ENCODE measurements at places on chromosomes 2 and 18.

- no peak for DNase-seq
Measured at GRCh38 chr2:19592197-19592596, 233.8 kb upstream of the OSR1 start.

DNA sequence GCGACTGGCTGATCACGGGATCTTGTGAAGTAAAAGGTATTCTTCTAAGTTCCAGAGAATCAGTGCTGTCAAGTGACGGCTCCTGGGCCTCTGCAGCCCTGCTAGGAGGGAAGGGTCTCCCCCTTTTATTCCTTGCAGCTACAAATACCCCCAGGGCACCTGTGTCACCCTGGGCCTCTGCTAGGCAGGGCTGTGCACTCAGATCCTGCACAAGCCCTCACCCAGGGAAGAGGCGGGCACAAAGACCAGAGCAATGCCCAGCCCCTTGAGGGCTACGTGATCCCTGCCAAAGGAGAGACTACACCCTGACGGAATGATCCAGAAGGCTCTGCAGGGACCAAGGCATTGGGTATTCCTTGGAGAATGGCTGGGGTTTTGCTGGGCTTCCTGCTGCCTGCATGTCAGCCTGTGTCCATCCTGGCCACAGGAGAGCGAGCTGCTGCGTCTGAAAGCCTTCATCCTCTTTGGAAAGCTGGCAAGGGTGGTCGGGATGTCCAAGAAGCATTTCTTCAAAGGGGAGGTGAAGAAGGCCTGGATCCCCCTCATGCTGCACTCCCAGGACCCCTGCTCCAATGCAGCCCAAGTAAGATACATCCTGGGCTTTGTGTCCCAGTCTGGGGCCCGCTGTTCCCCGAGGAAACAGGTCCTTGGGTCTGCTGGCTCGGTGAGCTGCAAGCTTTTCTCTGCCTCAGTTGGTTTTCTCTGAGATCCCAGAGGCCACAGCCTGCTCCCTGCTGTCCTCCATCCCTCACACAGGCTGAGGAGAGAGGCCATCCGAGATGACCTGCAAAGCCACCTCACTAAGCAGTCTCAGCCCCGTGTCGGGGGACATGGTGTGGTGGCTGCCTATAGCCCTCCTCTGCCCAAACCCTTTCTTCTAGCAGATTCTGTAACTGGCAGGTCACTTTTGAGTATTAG is 24.9 kb downstream of the HJURP start:
- no peak for DNase-seq

DNA sequence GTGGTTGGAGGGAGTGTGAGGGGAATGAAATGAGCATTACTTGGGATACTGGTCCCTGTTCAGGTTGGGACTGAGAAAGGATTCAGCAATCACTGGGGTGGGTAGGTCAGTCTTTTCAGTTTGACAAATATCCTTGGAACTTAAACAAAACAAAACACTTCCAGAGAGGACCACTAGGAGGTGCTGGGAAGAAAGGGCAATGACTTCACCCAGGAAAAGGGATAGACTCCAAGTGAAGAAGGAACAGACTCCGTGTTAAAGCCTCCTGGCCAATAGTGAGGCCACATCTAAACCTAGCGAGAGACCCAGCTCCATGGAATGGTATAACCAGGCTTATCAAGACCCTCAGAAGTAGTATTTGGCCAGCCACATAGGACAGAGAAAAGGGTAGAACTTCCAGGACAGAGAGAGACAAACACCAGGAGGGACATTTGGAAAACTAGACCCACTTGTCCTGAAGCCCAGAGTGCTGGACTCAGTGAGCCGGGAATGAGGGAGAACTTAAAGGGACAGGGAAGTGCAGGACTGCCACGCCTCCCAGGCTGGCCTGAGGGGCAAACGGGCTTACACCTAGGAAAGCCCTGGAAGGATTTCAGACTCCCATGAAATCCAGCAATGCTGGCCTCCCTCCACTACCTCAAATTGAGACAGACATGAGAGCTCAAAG is 19.6 kb upstream of the KCNG3 start:
- DNase-seq, result peak; percentile 65

DNA sequence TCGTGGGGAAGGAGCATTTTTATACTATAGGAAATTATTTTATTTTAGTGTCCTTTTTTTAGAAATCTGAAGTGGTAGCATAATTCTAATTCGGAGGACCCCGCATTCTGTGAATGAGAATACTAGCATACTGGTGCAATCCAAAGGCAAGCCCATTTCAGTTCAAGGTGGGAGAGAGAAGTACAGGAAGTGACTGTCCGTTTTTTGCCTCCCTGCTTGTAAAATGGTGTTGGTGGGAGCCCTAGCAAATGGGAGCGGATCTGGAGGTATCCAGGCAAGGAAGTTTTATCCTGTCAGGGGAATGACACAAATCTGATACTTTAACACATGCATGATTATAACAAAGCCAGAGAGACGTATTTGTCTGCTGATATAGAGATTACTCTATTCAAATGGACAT is 141.7 kb downstream of the ESCO1 start:
- no peak for DNase-seq

GRCh38 chr2:235521844-235522243 is 28.0 kb downstream of the AGAP1 start:
- no peak for DNase-seq

GRCh38 chr2:200716386-200716785 is 95.3 kb upstream of the BZW1 start:
- peak; percentile 28 for DNase-seq

All from hematopoietic multipotent progenitor cell treated with erythropoietin and hydrocortisone succinate and interleukin-3 and kit ligand, for 4 days (in vitro differentiated cells).